Stimulated activated CD4-positive, alpha-beta T cell treated with anti-CD3 and anti-CD28 coated beads, Interleukin-1b, Interleukin-23, amount 100 ng/mL, for 1 hour (primary cell): ENCODE measurements at places on chromosomes 6 and 20.
A peak's percentile ranks its signal among the peaks of the same experiment; 100 is the strongest.

GRCh38 chr6:98977671-98978292 lies 30.0 kb upstream of the FBXL4 start:
- no peak for DNase-seq

DNA sequence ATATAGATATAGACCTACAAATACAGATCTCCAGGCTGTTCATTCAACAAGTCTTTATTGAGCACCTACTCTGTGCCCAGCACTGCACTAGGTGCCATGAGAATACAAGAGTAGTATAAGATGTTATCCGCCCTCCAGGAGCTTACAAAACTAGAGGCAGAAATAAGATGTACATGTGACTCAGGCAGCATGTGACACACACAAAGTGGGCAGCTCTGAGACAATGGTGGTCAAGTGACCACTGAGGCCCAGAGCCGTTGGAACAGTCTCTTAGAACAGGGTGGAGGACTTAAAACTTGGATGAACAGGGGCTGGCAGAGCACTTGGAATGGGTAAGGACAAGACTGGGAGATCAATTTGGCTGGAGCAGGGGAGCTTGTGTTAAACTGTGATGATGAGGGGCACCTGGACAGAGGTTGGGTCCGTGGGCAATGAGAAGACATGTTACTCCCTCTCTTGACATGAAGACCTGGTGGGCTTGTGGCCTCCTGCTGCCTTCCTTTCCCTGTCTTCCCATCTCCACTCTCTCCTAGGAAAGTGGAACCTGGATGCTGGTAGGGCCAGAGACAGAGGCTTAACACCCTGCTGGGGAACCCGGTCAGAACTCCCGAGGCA lies 21.2 kb downstream of the TRIM15 start:
- no peak for DNase-seq

DNA sequence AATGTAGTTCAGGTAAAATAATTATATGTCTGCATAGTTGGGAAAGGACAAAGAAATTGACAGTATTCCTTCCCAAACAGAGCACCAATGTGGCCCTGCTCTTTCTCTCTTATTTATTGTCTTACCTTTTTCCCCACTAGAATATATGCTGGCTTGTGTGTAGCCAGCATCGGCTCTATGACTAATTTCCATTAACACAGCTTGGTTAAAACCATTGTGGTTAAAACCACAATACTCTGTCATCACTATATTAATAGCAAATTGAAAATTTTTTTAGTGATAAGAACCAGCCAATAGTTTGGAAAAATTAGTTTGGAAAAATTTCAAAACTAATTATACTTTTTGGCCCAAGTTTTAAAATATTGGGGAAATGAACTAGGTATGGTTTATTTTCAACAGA lies 535.1 kb downstream of the UTRN start:
- DNase-seq = no peak

DNA sequence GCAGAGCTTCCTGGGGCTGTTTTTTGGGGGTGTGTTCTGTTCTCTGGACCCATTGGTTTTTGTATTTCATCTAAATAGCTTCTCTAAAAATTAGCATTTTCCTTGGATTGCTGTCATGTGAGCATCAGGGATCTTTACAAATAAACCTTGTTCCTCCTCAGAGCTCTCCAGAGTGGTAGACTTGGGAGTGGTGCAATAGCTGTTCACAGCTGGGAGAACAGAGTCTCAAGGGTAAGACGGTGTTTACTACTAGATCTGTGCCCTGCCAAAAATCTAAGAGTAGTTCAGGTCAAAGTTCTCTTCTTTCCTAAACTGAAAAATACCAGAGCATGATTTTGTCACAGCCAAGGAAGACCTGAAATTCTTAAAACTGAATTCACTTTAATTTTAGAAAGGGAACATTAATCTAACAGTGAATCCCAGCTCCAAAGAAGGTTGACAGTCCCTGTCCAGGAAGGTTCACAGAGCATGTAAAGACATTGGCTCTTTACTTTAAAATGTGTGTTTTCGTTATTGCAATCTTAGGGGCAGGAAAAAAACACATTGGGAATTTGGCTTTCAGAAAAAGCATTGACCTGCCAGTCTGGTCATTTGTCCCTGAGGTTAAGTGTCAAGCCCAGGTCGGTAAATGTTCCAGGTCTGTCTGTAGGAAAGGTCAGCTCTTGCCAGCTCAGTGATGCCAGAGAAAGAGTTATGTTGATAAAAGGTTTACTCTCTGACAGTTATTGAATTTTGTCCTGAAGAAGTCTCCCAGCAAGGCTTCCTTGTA lies 43.3 kb downstream of the VAPB start:
- no peak for DNase-seq

DNA sequence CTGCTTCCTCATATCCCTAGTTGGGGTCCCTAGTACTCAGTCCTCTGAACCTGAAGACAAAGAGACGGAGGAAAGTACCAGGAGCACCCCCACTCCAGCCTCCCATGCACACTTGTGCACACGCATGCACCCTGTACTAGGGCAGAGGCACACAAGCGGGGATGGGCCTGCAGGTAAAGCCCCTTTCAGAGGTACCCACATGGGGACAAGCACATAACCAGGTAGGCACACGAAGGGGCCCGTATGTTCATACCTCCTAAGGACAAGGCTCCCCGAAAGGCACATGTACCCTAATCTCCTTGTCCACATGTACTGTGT lies 1.1 kb downstream of the TMEM151B start:
- DNase-seq = no peak

GRCh38 chr6:119090256-119090655 lies 11.8 kb upstream of the FAM184A start:
- DNase-seq = no peak

DNA sequence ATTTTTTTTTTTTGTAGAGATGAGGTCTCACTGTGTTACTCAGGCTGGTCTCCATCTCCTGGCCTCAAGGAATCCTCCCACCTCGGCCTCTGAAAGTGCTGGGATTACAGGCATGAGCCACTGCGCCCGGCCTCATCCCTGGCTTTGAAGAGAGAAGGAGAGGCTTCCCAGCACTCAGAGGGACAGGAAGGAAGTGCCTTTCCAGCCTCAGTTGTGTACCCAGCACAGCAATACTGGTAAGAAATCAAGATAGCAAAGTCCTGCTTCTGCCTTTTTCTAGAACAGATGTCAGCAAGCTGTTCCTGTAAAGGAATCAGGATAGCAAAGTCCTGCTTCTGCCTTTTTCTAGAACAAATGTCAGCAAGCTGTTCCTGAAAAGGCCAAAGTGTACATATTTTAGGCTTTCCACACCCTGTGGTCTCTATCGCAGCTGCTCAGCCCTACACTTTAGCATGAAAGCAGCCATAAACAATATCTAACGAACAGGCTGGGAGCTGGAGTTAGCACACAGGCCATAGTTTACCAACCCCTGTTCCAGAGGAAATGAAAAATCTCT lies 6.3 kb upstream of the PLTP start:
- no peak for DNase-seq

- no peak for DNase-seq
Measured at GRCh38 chr6:130164251-130164650, 58.5 kb downstream of the SAMD3 start.

- no peak for DNase-seq
Measured at GRCh38 chr20:44714102-44714700, 968 bp upstream of the CCN5 start.

DNA sequence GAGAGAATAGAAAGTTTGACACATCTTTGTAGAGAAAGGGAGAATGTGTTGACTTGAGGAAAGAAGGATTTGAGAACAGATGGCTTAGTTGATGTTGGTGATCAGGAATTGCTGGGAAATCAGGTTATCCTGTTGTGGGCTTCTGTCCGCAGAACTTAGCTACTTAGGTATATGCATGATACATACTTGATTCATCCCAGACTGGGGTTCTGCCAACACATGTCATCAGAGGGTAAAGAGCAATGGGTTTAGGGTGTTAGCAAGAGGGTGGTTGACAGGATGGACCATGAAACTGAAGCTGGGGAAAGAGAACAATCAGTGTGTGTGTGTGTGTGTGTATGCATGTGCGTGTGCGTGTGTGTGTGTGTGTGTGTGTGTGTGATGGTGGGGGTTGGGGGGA lies 50.6 kb upstream of the NELFCD start:
- no peak for DNase-seq

GRCh38 chr20:25863536-25864325 lies 167.1 kb upstream of the ZNF337 start:
- DNase-seq = no peak

GRCh38 chr20:44485078-44485829 lies 9.6 kb downstream of the TTPAL start:
- no peak for DNase-seq

DNA sequence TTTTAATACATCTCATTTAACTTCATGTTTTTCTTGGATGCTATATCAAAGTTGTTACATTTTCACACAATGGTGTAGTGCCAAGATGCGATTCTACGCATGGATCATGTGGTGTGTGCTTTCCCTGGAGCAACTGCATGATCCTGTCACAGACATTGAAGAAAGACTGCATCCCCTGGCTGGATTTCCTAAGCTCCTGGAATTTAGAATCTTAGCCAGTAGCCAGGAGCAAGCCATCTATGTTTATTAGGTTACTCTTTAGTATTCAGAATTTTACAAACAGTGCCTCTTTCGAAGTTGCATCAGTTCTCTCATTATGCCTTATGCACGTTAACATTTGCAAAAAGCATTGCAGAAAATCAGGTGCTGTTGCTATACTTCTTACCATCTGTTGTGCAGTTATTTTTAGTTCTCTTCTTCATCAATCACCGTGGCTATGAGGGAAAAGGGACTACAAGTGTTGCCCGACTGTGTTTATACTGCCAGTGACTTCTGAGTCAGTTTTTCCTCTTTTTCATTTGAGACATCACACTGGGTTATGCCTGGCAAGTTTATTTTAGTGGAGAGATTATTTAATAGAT lies 584.2 kb downstream of the BCKDHB start:
- DNase-seq = no peak

DNA sequence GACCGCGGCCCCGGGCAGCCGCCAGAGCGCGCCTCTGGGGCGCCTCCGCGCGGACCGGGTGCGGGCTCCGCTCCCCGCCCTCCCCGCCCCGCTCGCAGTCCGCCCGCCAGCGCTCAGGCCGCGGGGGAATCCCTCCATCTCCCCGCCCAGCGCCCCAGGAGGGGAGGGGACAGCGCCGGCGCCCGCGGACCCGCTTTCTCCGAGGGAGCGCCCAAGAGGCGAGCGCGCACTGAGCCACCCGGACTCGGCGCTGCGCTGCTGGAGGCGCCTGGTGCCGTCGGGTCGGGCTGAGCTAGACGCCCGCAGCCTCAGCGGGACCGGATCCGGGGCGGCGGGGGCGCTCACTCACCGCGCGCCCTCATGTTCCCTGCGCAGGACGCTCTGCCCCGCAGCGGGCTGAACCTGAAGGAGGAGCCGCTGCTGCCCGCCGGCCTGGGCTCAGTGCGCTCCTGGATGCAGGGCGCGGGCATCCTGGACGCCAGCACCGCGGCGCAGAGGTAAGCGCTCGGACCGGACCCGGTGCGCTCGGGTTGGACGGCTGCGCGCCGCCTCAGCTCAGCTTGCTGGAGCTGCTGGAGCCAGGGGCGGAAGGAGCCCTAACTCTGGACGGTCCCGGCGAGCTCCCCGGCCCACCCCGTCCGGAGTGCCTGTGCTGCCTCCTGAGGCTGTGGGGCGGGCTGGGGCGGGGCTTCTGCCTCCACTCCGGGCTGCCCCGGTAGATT lies 867 bp downstream of the EBF4 start:
- DNase-seq = peak; percentile 17

- DNase-seq = no peak
Measured at GRCh38 chr6:25233226-25233625, 45.9 kb upstream of the CARMIL1 start.

- DNase-seq = no peak
Measured at GRCh38 chr20:50628332-50628731, 63.0 kb downstream of the RIPOR3 start.

DNA sequence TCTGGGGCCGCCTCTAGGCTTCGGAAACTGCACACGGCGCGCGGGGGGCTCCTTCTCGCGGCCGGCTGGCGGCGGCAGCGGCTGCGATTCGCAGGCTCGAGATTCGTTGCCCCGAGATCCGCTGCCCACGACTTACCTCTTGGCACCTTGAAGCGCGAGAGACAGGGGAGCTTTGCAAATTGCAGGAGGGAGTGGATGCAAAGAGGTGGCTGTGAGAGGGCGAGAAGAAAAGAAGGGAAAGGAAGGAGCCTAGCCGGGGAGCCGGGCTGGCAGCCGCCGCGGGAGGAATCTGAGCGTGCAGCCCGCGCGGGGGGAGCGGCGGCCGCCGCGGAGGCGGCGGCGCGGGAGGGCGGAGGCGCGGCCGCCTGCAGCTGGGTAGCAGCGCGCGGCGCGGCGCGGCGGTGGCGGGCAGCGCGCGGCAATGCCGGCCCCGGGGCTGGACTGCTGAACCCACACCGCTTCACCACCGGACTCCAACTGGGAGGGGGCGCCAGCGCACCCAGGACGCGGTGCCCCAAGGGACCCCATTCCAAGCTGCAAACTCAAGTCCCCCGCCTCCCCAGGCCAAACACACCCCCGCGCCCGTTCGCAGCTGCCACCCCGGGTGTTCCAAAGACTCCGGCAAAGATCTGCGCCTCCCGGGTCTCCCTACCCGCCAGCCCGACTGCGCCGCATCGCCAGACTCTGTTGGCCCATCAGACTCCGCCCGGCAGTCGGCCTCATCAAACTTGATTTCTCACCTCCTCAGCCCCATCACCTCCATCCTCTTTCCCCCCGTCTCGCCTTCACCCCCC lies 44.2 kb upstream of the SUPT3H start:
- no peak for DNase-seq

- DNase-seq = no peak
Measured at GRCh38 chr20:10006447-10007090, 28.2 kb upstream of the ANKEF1 start.

GRCh38 chr6:91483415-91484105 lies 896.7 kb upstream of the MAP3K7 start:
- DNase-seq = no peak

GRCh38 chr6:118843685-118844390 lies 50.1 kb upstream of the ASF1A start:
- DNase-seq = no peak

DNA sequence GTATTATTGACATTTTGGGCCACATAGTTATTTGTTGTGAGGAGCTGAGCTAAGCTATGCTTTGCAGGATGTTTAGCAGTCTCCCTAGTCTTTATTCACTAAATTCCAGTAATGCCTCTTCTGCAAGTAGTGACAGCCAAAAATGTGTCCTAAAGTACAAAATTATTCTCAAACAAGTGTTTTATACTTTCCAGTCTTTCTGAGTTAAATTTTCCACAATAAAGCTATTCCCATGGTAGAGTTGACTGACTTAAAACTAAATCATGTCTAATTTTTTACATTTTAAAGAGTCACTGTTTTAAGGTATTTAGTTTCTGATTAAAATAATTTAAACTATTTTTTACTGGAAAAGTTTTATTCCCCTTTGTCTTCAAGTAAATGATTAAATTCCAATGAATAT lies 717.8 kb upstream of the HS3ST5 start:
- DNase-seq = no peak

GRCh38 chr20:62644802-62645496 lies 2.6 kb downstream of the SLCO4A1 start:
- DNase-seq = no peak
